ENCODE measurements at places on chromosomes 3 and 15. TPM values are rescaled to one million over a fixed set of nuclear protein-coding genes. Genes with fewer than 3 reads are reported as not detected.

GRCh38 chr3:192220915-192221314 is 506.4 kb downstream of the FGF12 start:
- no peaks in the 10 kb centered on the region for H3K27me3 ChIP-seq
- DNase-seq: no peak
- no peak overlapping the region for H3K27ac ChIP-seq
- no peaks in the 10 kb centered on the region for H3K36me3 ChIP-seq

DNA sequence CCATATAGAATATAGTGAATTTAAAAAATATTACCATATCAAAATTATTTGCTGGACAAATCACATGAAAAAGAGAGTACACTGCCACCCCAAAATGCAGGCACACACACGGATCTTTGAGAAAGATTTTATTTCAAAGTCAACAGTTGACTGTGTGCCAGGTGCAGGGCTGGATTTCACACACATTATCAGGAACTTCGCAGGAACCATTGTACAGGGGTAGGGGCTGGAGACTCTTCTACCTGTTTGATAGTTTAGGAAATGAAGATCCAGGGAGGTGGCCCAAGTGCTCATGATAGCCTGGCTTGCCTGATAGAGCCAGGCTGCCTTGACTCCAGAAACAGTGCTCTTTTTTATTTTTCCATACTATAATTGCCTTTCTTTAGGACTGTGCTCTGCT is 54.2 kb downstream of the IL1RAP start:
- DNase-seq: no peak
- peaks cover 3% of the 10 kb centered on the region for H3K4me1 ChIP-seq
- H3K27me3 ChIP-seq: no peaks in the 10 kb centered on the region
- no peaks in the 10 kb centered on the region for H3K36me3 ChIP-seq
- no peak overlapping the region for H3K27ac ChIP-seq

DNA sequence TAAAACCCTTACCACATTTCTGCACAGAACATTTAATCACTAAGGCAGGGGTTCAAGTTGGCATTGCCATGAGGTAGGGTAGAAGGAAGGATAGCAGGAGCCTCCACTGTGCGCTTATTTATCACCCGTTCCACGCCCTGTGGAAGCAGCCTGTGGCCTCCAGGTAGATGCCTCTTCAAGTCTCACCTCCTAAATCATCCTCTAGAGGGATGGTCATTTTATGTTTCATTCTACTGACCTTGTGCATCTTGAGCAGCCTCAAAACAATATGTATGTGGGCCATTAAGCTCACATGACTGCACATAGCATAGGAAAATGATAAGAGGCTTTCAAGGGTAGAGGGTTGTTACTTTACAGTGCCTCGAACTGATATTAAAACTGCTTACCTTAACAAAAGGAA is 546.2 kb downstream of the GRM7 start:
- H3K27me3 ChIP-seq: no peaks in the 10 kb centered on the region
- H3K27ac ChIP-seq: no peak overlapping the region
- DNase-seq: no peak
- no peaks in the 10 kb centered on the region for H3K4me1 ChIP-seq
- no peak overlapping the region for H3K4me3 ChIP-seq
- no peaks in the 10 kb centered on the region for H3K36me3 ChIP-seq

GRCh38 chr3:10262027-10262426 is 13.8 kb downstream of the TATDN2 start:
- DNase-seq: no peak
- no peak overlapping the region for H3K27ac ChIP-seq
- no peak overlapping the region for H3K4me3 ChIP-seq
- H3K27me3 ChIP-seq: no peaks in the 10 kb centered on the region

DNA sequence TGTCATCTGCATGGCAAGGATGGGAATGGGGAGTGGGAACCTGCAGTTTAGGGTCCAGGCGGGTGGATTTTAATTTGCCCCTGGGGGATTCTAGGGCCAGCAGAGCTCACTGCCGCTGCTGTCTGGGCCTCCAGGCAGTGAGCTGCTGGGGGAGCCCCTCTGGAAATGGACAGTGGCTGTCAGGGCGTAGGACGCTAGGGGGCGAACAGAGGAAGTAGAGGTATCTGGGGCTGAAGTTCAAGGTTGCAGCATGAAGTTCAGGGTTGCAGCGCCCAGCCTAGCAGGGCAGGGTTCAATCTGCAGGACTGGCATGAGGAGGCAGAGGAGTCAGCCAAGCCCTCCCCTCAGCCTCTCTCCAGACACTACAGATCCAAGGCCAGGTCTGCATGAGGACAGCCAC is 49.5 kb downstream of the APBA2 start:
- no peak overlapping the region for H3K4me3 ChIP-seq
- no peaks in the 10 kb centered on the region for H3K36me3 ChIP-seq
- H3K27ac ChIP-seq: no peak overlapping the region

- DNase-seq: peak; percentile 69
- H3K27me3 ChIP-seq: no peaks in the 10 kb centered on the region
- no peak overlapping the region for H3K4me3 ChIP-seq
- no peaks in the 10 kb centered on the region for H3K4me1 ChIP-seq
- no peak overlapping the region for H3K27ac ChIP-seq
- no peaks in the 10 kb centered on the region for H3K36me3 ChIP-seq
These were observed 93.2 kb upstream of the ARHGEF3 start for GRCh38 chr3:56894881-56895431.

DNA sequence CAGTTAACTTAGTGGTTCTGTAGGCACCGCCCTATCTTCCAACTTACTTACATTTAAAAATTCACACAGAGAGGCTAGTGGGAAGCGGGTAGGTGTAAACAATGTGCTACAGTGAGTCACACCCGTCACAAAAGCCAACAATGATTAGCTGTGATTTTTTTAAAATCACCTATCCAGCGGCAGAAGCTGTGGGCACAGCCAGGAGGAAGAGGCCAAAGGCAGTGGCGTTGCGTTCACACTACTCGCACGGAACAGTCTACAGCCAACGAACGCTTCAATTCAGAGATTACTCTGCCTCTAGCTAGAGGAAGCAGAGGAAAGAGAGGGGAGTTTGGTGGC is 2.5 kb upstream of the NLGN1 start:
- H3K4me1 ChIP-seq: no peaks in the 10 kb centered on the region
- peak overlapping the region; percentile 61 for H3K4me3 ChIP-seq
- peak; percentile 73 for DNase-seq
- H3K36me3 ChIP-seq: no peaks in the 10 kb centered on the region
- H3K27ac ChIP-seq: no peak overlapping the region

GRCh38 chr3:71579326-71579934 is 4.1 kb downstream of the FOXP1 start:
- no peaks in the 10 kb centered on the region for H3K36me3 ChIP-seq
- no peak overlapping the region for H3K27ac ChIP-seq
- peak overlapping the region; percentile 75 for H3K4me3 ChIP-seq
- H3K27me3 ChIP-seq: no peaks in the 10 kb centered on the region
- H3K4me1 ChIP-seq: no peaks in the 10 kb centered on the region
- DNase-seq: no peak

GRCh38 chr3:73435055-73435454 is 189.7 kb downstream of the PDZRN3 start:
- H3K4me1 ChIP-seq: peaks cover 5% of the 10 kb centered on the region
- H3K27ac ChIP-seq: no peak overlapping the region
- H3K4me3 ChIP-seq: no peak overlapping the region
- no peaks in the 10 kb centered on the region for H3K36me3 ChIP-seq

- H3K27ac ChIP-seq: peak overlapping the region; percentile 59
- H3K27me3 ChIP-seq: no peaks in the 10 kb centered on the region
- H3K4me1 ChIP-seq: peaks cover 9% of the 10 kb centered on the region
- H3K4me3 ChIP-seq: peak overlapping the region; percentile 77
These were observed 3.4 kb downstream of the VILL start for GRCh38 chr3:37993820-37994638.

DNA sequence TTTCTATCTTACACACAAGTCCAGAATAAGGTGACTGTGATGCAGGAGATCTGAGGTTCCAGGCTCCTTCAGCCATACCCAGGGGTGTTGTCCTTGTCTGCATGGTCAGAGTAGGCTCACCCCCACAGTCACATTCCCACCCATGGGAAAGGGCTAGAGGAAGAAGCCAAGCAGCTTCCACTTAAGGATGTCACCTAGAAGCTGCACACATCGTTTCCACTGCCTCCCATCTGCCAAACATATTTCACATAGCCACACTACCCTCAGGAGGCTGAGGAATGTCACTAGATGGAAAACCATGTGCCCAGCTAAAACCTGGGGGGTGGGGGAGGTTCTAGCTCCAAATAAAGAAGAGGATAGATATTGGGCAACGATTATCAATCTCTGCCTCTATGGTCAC is 58.1 kb downstream of the TMEM39A start:
- DNase-seq: no peak
- H3K4me1 ChIP-seq: no peaks in the 10 kb centered on the region
- peaks cover 4% of the 10 kb centered on the region for H3K36me3 ChIP-seq
- H3K4me3 ChIP-seq: no peak overlapping the region

- peak; percentile 29 for DNase-seq
- H3K4me1 ChIP-seq: no peaks in the 10 kb centered on the region
- H3K27ac ChIP-seq: peak overlapping the region; percentile 13
- H3K4me3 ChIP-seq: no peak overlapping the region
- no peaks in the 10 kb centered on the region for H3K27me3 ChIP-seq
- peaks cover 4% of the 10 kb centered on the region for H3K36me3 ChIP-seq
These were observed 113.9 kb downstream of the OXNAD1 start for GRCh38 chr3:16378920-16379319.

- peaks cover 3% of the 10 kb centered on the region for H3K27me3 ChIP-seq
- no peak overlapping the region for H3K4me3 ChIP-seq
- H3K27ac ChIP-seq: no peak overlapping the region
- H3K4me1 ChIP-seq: no peaks in the 10 kb centered on the region
These were observed 30.2 kb upstream of the ATOSA start for GRCh38 chr15:52709187-52709981.

GRCh38 chr3:99498550-99499234 is 139.7 kb upstream of the COL8A1 start:
- H3K27me3 ChIP-seq: no peaks in the 10 kb centered on the region
- H3K36me3 ChIP-seq: no peaks in the 10 kb centered on the region
- no peak overlapping the region for H3K4me3 ChIP-seq
- peak; percentile 51 for DNase-seq
- no peak overlapping the region for H3K27ac ChIP-seq

DNA sequence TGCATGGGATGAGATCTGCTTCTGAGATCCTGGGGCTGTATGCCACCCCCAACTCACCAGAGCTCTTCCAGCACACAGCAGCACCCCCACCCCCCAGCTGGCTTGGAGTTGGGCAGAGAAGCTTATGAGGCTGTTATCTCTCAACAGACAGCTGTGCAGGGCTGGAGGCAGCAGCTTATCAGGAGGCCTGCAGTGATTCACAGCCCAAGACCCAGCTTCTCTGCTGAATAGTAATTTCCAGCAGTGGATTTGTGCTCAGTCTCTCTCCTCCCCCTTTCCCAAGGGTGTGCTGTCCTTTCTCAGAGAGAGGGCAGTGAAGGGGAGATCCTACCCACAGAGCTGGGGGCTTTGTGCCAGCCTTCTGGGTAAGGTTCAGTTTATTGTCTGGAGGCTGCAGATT is 2.1 kb downstream of the RPP25 start:
- DNase-seq: peak; percentile 85
- no peaks in the 10 kb centered on the region for H3K36me3 ChIP-seq
- no peak overlapping the region for H3K27ac ChIP-seq
- peaks cover 12% of the 10 kb centered on the region for H3K27me3 ChIP-seq
- H3K4me1 ChIP-seq: no peaks in the 10 kb centered on the region
- peak overlapping the region; percentile 31 for H3K4me3 ChIP-seq

- DNase-seq: no peak
- H3K4me3 ChIP-seq: no peak overlapping the region
- H3K27me3 ChIP-seq: peaks cover 27% of the 10 kb centered on the region
These were observed 11.7 kb downstream of the ONECUT1 start for GRCh38 chr15:52778457-52778856.

- no peak overlapping the region for H3K27ac ChIP-seq
- H3K27me3 ChIP-seq: peaks cover 68% of the 10 kb centered on the region
- H3K4me3 ChIP-seq: no peak overlapping the region
These were observed 7.6 kb upstream of the FOXB1 start for GRCh38 chr15:59996298-59997041.

DNA sequence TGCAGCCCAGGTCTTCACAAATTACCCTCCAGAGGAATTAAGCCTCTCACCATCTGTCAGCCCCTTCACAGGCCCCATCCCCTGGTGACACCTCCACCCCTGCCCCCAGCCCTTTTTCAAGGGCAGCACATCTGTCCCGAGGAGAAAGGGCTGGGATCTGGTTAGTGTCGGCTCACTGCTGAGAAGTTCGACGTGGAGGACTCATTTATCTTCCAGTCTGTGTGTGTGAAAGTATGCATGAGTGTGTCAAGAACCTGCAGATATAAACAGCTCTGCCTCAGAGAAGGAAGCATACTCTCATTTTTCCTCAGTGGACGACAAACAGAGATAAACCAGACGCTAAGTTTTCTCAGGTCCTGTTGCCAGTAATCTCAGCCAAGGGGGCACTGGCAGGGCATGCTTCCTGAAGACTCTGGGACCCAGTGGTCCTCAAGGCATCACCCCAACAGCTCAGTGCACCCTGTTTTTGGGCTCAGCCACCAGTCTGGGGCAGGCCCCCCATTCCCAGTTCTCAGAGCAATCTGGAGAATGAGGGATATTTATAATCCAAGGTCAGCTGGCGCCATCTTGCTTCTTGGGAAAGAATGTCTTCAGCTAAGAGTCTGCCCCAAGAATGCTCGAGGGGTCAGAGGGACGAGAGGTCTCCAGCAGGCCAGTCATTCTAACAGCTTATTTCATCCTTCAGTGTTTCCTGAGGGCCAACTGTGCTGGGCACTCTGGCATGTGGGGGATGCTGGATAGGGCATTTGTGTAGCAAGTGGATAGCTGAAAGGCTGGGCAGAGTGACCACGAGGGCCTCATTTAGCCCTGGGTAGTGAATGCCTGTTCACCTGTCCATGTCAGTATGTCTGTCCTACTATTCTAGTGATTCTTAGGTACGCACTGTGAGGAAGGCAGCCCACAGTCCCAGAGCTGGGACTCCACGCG is 73.6 kb downstream of the ADCY5 start:
- DNase-seq: no peak
- peaks cover 23% of the 10 kb centered on the region for H3K27me3 ChIP-seq
- H3K4me3 ChIP-seq: no peak overlapping the region
- H3K4me1 ChIP-seq: no peaks in the 10 kb centered on the region
- H3K36me3 ChIP-seq: no peaks in the 10 kb centered on the region

GRCh38 chr3:87350367-87351199 is 74.2 kb upstream of the POU1F1 start:
- no peak overlapping the region for H3K4me3 ChIP-seq
- peak; percentile 42 for DNase-seq
- no peaks in the 10 kb centered on the region for H3K4me1 ChIP-seq

GRCh38 chr3:119481079-119481478 is 12.3 kb downstream of the POGLUT1 start:
- no peaks in the 10 kb centered on the region for H3K36me3 ChIP-seq
- H3K27ac ChIP-seq: no peak overlapping the region
- H3K4me3 ChIP-seq: no peak overlapping the region
- no peaks in the 10 kb centered on the region for H3K4me1 ChIP-seq
- DNase-seq: no peak

- H3K4me1 ChIP-seq: peaks cover 2% of the 10 kb centered on the region
- H3K27ac ChIP-seq: no peak overlapping the region
- peak; percentile 26 for DNase-seq
- H3K4me3 ChIP-seq: no peak overlapping the region
These were observed 52.6 kb downstream of the LRRC28 start for GRCh38 chr15:99303907-99304306.

- no peak overlapping the region for H3K27ac ChIP-seq
- no peak overlapping the region for H3K4me3 ChIP-seq
- H3K36me3 ChIP-seq: no peaks in the 10 kb centered on the region
- H3K4me1 ChIP-seq: no peaks in the 10 kb centered on the region
- peak; percentile 40 for DNase-seq
These were observed 63.9 kb upstream of the HES1 start for GRCh38 chr3:194072097-194072428.

ZNF501 gene
- 3.7 TPM for polyA plus RNA-seq

RETNLB gene
- polyA plus RNA-seq: not detected

LDHAL6B gene
- polyA plus RNA-seq: not detected

SKOR1 gene
- polyA plus RNA-seq: 0.02 TPM

TERC gene
- polyA plus RNA-seq: 0.39 TPM

MLH1 gene
- 47.2 TPM for polyA plus RNA-seq

CHAC1 gene
- 7.5 TPM for polyA plus RNA-seq

PLCB2 gene
- polyA plus RNA-seq: 0.40 TPM

MAP2K1 gene
- 37.5 TPM for polyA plus RNA-seq

Measured in fibroblast of lung (primary cell).